SK-MEL-5 (cell line): ENCODE measurements at places on chromosomes 5 and 9. TPM values are rescaled to one million over a fixed set of nuclear protein-coding genes. Genes with fewer than 3 reads are reported as not detected.

Gene LCN6
- total RNA-seq = not detected in 2 replicates

Gene KIAA1958
- total RNA-seq = 2.0 TPM in 2 replicates

Gene APC
- 55.6 and 63.2 TPM in 2 replicates for total RNA-seq

Gene TEX10
- 61.5 and 64.9 TPM in 2 replicates for total RNA-seq

Gene SHC3
- 0.03 TPM in 1 of 2 replicates, not detected in the other for total RNA-seq

Gene C5orf34
- 13.9 and 14.5 TPM in 2 replicates for total RNA-seq

Gene DBH
- total RNA-seq = not detected in 2 replicates

Gene SLC34A1
- total RNA-seq = 0.16 and 0.19 TPM in 2 replicates

Gene CARTPT
- total RNA-seq = not detected in 2 replicates

Gene BRINP1
- total RNA-seq = 0.13 and 0.16 TPM in 2 replicates

Gene IL5
- not detected in 2 replicates for total RNA-seq

Gene NR2F1-AS1
- 0.11 TPM in 1 of 2 replicates, not detected in the other for total RNA-seq
